ENCODE measurements at places on chromosomes 7 and 10.

DNA sequence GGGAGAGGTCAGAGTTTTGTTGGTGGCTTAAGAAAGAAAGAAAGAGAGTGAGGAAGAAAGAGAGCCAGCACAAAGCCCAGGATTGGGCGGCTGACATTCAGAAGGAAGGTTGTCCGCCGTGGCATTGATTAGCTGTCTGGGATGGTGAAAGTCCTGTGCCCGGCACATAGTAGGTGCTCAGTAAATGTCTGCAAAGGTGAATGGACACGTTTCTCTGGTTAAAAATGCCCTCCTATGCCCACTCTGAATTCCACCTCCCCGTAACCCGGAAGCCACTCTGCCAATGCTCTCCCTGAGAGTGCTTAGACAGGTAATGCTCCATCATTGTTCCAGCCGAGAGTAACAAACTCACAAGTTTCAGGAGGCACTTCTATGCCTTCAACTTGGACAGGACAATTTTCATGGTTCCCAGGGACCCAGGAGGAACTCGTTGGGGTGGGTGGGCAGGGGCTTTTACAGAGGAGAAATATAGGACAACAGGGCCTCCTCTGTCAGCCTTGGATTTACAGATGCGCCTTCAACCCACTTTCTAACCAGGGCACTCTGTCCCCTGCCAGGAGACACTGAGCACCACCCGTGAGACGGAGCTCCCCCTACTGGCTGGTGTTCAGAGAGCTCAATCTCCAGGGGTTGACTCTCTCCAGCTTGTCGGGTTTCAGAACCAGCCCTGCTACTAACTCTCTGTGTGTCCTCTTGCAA lies 411.5 kb upstream of the ZMIZ1 start:
- no peak for DNase-seq

DNA sequence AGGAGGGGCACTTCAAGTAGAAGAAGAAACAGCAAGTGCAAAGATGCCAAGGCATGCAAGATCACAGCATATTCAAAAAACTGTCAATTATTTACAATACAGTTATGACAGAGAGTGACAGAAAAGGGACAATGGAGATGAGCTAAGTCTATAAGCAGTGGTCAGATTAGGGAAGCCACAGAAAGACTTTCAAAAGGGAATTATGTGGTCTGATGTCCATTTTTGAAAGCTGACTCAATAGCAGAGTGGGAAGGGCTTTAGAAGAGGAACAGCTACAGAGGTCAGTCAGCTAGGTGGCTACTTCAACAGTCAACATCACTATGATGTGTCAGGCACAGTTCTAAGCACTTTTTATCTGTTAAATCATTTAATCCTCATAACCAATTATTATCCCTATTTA lies 45.2 kb upstream of the SPOCK2 start:
- no peak for DNase-seq

DNA sequence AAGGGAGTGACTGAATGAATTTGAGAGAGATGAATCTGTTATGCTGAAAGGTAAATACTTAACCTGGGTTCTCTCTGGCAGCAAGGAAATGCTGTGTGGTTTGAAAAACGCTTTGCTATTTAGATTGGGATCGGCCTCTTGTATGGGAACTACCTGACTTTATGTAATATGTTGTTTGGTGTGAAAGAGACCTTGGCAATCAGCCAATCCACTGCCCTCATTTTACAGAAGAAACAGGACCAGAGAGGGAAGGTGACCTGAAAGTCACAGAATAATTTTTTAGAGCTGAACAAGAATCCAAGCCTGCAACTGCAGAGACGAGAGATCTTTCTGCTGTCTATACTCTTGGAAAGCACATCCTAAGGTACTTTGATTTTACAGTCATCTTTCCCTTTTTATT lies 1.0 kb downstream of the BUD31 start:
- DNase-seq, result no peak

- DNase-seq, result no peak
Observed at GRCh38 chr7:220151-220841, 27.9 kb downstream of the FAM20C start.

DNA sequence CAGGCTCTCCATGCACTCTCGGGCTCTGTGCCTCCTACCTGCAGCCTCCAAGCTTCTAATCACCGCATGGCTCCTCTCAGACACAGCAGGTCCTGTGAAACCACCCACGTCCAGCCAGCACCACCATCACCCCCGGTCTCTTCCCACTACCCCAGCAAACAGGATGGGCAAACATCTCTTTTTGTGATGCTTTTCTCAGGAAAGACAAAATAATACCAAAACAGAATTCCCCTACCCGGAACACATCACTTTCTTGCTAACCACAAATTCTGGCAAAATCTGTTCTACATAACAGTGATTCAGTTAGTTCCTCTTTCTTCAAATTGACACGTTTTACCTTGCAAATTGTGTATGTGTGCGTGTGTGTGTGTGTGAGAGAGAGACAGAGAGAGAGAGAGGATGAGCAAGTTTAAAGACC lies 6.5 kb downstream of the SNX8 start:
- DNase-seq, result no peak

GRCh38 chr10:112471878-112472487 lies 25.0 kb downstream of the VTI1A start:
- DNase-seq, result no peak

GRCh38 chr7:125465527-125465926 lies 535.9 kb upstream of the POT1 start:
- DNase-seq, result no peak

GRCh38 chr7:27215356-27215755 lies 15.5 kb upstream of the HOXA13 start:
- DNase-seq, result no peak

DNA sequence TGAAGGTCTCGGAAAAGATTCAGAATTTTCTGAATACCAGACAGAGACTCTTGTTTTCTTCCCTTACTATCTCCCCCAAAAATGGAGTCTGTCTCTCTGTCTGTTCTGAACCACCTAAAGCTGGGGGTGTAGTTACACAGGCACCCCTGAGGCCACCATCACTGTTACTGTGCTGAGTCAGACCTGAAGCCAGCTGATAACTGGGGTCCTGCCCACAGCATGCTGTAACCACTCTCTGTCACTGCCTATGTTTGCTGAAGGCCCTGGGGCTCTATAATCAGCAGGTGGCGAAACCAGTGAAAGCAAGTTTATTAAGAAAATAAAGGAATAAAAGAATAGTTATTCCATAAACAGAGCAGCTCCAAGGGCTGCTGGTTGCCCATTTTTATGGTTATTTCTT lies 575.2 kb upstream of the POT1 start:
- no peak for DNase-seq

GRCh38 chr7:99124236-99124635 lies 19.7 kb downstream of the SMURF1 start:
- DNase-seq, result no peak

DNA sequence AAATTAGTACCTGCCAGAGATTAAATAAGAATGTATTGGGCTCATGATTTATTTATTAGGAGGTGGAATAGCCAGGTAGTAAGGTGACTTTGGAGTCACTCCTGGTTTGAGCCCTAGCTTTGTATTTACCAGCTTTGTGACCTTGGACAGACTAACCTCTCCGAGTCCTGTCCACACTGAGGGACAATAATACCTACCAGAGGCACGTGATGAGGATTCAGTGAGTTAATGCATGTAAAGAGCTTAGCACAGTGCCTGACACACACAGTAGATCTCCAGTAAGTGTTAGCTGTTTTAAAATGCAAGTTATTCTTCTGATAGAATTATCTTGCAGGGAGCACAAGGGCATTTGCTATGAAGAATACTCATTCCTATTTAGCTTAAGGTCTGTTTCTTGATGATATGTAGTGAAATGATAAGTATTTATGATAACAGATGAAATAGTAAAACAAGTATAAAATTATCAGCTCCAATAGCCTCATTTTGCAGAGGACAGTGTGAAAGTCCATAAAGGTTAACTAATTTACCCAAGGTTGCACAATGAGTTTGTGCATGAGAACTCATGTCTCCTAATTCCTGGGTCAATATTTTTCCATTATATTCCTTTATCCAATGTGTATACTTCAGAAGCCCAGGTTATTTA lies 36.4 kb downstream of the RABGEF1 start:
- no peak for DNase-seq

DNA sequence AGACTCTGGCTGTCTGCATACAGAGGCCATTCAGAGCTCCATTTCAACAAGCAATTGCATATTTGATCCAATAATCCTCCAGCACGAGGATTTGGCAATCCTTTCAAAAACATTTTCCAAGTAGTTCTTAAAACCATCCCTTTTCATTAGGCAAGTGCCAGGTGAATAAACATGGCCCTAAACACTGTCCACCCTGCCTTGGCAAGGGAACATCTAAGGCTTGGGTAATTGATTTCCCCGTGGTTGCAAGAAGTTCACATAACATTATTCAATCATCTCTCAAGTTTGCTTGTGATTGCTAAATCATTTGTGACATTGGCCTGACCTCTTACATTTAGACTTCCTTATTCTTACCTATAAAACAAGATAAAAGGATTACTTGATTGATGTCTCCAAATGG lies 175.2 kb downstream of the CTTNBP2 start:
- no peak for DNase-seq

GRCh38 chr7:148014541-148014940 lies 576.0 kb upstream of the C7orf33 start:
- DNase-seq, result no peak

GRCh38 chr7:97819161-97819560 lies 53.0 kb downstream of the ASNS start:
- no peak for DNase-seq

DNA sequence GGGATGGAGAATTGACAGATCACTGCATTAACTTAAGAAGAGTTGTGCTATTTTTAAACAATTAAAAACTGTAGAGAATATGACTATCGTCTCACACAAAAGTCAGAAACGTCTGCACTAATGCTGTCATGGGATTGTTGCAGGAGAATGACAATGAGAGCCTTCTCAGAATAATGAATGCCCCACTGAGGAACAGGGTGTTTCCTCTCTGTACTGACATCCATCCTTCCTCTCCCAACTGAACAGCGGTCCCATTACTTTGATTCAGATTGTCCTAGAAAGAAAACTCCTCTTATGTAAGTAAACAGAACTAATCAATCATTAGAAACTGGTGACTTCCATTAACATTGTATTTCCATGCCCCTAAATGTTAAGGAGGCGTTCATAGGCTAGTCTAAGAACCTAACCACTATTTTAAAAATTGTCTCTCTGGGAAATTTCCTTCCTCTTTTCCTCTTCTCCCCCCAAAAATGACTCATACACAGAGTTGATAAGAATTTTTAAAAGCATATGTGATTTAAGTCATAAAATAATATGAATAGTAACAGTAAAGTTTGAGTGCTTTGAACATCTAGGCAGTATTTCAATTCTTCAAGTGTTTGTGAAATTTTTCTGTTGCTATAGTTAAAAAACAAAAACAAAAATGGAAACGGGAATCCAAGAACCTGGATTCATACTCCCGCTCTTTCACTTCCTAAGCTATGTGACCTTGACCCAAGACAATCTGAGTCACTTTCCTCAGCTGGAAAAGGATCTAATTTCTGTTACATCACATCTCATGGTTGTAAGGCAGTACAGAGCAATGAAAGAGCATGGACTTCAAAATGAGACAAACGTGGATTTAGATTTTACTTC lies 12.7 kb upstream of the MACC1 start:
- no peak for DNase-seq

DNA sequence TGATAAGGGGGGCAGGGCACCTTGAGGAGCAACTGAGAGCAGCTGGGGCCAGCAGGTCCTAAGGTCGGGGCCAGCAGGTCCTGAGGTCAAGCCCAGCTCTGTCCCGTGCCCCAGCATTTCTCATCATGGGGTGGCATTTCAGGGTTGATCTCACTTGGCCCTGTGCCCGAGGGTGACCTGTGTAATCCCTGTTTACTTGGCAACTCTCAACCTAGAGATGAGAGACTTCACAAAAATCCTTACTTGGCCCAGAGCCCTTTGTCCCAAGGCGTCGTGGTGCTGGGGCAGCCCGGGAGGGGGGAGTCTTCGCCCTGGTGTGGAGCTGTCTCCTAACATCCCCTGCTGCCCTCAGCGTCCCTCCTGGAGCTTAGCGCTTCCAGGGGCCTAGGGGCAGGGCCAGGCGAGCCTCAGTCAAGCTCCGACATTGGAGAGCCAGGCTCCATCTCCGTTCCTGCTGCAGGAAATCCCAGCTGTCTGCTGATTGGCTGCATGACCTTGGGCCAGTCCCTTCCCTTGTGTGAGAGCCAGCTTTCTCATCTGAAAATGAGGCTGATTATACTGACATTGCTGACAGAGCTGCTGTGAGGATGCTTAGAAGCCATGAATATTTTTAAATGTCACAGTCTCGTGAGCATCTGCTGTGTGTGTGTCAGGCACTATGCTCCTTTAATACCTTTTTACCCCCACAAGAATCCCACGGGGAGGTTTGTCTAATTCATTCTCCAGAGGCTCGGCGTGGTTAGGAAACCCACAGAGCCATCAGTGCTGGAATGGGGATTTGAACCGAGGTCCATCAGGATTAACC lies 94.3 kb downstream of the ZMIZ1 start:
- no peak for DNase-seq

- no peak for DNase-seq
Observed at GRCh38 chr10:71225291-71226058, 13.1 kb downstream of the UNC5B start.

- DNase-seq, result no peak
Observed at GRCh38 chr10:11478807-11479206, 132.6 kb downstream of the USP6NL start.

DNA sequence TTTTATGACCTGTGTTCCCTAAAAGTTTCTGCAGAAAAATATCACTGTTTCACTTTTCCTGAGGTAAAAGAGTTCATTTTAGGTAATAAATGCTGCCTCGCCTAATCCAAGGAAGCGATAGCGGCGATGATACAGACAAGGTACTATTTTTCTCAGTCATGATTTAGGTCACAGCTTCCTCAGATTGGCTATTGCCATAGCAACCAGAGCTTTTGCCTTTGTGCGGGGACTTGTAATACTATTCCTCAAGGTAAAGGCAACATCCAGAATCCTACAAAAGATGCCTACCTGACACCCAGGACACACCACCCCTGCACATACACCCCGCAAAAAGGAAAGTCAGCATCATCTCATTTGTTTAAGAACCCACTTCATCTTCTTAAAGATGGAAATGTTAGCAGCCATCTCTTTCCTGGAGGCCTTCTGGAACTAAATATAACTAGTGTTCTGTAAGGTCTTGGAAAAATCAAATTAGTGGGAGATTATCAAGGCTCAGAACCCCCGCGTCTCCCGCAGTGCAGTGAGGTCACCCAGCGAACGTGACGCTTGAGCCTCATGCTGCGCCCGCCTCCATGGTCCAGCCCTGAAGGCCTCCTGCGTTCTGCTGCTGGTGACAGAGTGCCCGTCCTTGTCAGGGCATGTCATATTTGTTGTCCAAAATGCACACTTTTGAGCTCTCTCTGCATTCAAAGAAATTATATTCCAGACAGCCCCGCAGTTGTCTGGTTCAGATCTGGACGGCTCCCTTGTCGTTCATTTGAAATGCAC lies 402.0 kb upstream of the RNF32 start:
- DNase-seq, result no peak

DNA sequence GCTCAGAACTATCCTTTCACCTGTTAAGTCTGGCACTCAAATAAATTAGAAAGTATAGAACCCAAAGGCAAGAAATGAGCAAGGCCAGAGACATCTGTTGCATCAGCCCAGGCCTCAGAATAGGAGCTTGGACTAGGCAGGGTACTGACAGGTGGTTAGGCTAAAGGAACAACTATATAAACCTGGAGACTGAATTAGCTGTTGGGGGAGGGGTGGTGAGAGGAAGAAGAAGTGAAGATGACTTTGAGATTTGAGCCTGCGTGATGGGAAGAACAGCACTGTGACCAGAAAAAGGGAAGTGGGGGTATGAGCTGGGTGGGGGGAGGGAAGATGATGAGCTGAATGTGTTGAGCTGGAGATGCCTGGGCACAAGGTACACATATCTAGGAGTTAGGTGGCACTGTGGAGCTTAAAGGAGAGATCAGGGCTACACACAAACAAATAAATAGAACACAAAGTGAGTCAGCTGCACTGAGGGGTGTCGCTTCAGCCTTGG lies 244.7 kb downstream of the PTEN start:
- no peak for DNase-seq

GRCh38 chr10:10623958-10624566 lies 393.6 kb upstream of the CELF2 start:
- DNase-seq, result no peak
